A549 (cell line): ENCODE measurements at places on chromosomes 7 and 10.

DNA sequence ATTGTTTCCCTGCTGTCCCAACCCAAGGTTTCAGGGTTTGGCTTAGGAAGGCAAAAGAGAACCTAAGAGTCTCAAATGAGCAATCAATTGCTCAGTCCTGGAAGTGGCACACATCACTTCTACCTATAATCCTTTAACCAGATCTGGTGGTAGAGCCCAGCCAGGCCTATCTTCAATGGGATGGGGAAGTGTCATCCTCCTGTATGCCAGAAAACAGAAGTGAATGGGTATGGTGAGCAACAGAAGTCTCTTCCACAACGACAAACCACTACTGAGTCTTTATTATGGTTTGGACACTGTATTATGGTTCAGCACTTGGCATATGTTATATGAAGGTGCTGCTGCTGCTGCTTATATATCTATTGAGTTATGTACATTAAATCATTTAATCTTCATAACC, 3.0 kb upstream of the AKR1B1 start:
- DNase-seq, result no peak

DNA sequence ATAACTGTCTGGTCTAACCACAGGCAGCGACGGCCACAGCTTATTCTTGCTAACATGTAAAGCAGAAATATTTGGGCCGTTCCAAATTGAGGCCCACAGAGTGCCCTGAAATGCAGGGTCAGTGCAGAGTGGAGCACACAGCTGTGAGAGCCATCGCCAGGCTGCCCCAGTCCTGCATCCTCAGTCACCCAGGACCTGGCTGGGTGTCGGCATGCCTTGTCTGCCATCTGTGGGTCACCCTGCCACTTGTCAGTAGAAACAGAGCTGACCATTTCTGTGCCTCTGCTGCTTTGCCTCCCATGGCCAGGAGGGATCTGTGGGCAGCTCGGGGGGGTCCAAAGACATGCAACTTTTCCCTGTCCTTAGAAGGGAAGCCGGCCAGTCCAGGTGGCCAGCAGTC, 57.3 kb upstream of the BTBD16 start:
- DNase-seq, result no peak

GRCh38 chr10:62022830-62023229, 121.3 kb downstream of the ARID5B start:
- no peak for DNase-seq

DNA sequence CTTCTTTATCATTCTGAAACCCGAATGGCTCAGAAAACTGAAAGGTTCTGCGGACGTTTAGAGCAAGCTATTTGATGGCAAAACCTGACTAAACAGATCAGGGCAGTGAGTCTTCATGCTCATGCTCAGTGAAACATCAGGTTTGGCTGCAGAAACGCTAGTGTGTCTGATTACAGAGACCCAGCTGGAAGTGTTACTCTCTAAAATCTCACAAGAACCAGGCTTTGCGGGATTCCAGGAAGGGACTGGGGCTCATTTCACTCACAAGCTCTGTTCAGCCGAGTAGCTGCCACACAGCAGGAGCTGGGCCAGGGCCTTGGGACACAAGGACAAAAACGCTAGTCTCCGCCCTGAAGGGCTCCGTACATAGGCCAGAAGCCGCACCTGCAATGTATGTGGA, 2.9 kb downstream of the PITRM1 start:
- DNase-seq, result no peak

GRCh38 chr10:48772059-48772458, 87.4 kb downstream of the WDFY4 start:
- DNase-seq, result no peak

DNA sequence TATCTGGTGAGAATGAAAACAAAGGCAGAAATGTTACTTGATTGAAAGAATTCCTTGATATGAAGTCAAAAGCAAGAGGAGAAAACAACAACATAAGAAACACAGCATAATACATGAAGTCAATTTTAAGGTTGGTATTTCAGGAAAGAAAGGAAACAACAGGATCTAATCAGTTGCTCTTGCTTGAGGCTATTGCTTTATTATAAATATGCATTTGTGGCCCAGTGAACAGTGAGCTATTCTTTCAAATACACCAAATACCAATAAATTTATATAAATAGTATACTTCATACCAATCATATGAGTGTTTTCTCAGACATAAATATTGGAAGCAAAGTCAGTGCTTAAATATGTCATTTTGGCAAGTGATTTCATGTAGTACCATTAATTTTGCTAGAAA, 806.6 kb downstream of the NXPH1 start:
- no peak for DNase-seq

- no peak for DNase-seq
Measured at GRCh38 chr7:48506569-48506968, 335.3 kb downstream of the ABCA13 start.

GRCh38 chr10:116030576-116030975, 242.4 kb downstream of the GFRA1 start:
- no peak for DNase-seq

DNA sequence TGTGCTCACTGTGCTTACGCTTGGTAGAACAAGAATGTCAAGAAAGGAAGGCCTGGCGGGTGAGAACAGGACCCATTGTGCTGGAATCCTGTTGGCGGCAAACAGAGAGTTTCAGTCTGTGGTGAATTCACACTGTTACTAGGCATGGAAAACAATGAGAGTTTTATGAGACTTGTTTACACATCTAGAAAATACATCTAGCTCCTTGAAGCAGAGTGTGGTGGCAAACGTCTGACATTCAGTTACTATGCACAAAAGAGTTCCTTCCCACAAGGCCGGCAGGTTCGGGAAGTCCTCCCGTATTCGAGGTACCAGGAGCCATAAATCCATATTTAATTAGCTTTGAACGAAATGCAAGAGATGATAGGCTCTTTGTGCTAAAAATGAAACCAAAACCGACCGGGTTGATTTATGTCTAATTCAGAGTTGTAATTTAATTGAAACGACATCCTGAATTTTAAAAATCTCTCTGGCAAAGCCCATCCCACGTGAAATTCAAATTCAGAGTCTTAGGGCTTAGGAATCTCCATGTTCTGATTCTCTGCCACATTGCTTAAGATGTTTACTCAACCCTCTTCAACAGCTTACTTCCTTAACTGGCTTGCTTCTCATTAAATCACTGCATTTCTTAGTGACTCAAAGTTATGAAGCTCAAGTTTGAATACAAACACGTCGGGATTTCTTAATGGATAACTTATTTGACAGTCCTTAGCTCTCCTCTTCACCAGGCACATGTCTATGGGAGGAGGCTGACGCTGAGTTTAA, 299.9 kb upstream of the PITRM1 start:
- no peak for DNase-seq

GRCh38 chr7:13751766-13752165, 237.7 kb downstream of the ETV1 start:
- DNase-seq, result no peak

GRCh38 chr10:660970-661596, 28.4 kb downstream of the DIP2C start:
- DNase-seq, result no peak

- DNase-seq, result peak; percentile 53
Measured at GRCh38 chr7:143003393-143004051, 23.4 kb downstream of the OR9A2 start.

GRCh38 chr10:109126541-109126940, 796.8 kb downstream of the XPNPEP1 start:
- DNase-seq, result no peak

GRCh38 chr7:70710011-70710480, 421.9 kb upstream of the GALNT17 start:
- peak; percentile 24 for DNase-seq

DNA sequence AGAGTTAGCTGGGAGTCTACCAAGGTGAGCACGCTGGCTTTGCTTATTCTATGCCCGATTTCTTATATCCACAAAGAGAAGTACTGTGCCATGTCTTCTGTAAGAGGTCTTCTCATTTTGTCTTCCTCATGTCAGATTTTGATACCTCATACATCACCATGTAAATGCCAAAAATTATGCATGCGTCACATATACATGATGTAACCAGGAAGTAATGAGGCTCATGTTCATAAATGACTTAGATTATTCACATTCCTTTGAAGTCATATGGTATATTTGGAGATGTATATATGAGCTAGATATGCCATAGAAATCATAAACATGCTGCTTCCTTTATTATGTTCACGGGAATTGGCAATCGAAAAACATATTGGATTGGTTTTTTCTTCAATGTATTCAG, 97.7 kb upstream of the CELF2 start:
- no peak for DNase-seq
